ENCODE measurements at places on chromosomes 16 and 17.

GRCh38 chr16:19700319-19700781 lies 17.7 kb downstream of the KNOP1 start:
- DNase-seq, result no peak

DNA sequence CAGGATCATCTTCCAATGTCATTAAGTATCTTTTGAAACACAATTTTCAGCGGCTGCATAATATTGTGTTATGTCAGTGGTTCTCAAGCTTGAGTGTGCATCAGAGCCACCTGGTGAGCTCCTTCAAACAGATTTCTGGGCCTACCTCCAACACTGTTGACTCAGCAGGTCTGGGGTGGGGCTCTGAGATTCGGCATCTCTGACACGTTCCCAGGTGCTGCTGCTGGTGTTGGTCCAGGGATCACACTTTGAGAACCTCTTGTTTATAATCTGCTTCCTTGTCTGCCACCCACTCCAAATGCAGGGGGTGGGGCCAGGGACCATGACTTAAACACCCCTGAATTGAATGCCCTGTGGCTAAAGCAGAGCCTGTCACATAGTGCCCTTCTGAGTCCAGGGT lies 73.8 kb upstream of the HNF1B start:
- no peak for DNase-seq

- DNase-seq, result no peak
These were observed 51.5 kb upstream of the FASN start for GRCh38 chr17:82149401-82150099.

DNA sequence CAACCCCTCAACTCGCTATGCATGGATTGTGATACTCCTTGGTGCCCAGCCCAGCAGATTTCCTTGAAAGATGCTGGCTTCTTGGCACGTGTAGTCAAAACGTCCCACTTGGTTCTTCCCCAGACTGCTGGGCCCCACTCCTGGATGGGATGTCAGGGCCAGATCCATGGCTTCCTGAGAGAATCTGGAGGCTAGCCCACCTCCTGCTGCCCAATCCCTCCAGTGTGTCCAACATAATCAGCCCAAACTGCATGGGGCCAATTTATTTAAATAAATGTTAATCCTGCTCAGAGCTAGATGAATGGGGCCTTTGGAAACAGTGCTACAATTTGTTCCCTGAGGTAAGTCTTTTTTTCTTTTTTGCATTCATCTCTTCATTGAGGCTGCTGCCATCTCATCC lies 49.4 kb downstream of the WSB1 start:
- no peak for DNase-seq

- DNase-seq, result no peak
These were observed 24.5 kb downstream of the GAS7 start for GRCh38 chr17:10173913-10174312.

GRCh38 chr16:77918809-77919707 lies 103.3 kb upstream of the CLEC3A start:
- no peak for DNase-seq

GRCh38 chr16:30929167-30929566 lies 5.8 kb downstream of the FBXL19 start:
- DNase-seq, result no peak

- peak; percentile 73 for DNase-seq
These were observed 787 bp downstream of the PRKAR1A start for GRCh38 chr17:68512960-68513474.

- no peak for DNase-seq
These were observed 6.4 kb upstream of the TCAP start for GRCh38 chr17:39658760-39659159.

- no peak for DNase-seq
These were observed 509 bp upstream of the ATAD5 start for GRCh38 chr17:30831257-30831656.
